Right renal pelvis (tissue), 4 donors: ENCODE measurements at places on chromosomes 11 and 22. TPM values are rescaled to one million over a fixed set of nuclear protein-coding genes. Genes with fewer than 3 reads are reported as not detected.

C1QTNF4 gene
- 12.0 TPM for polyA plus RNA-seq

GRCh38 chr11:27718863-27719545, 18.7 kb upstream of the BDNF start:
- DNase-seq = no peak

- DNase-seq = no peak
Measured at GRCh38 chr11:122617297-122617696, 38.2 kb upstream of the UBASH3B start.

- no peak for DNase-seq
Measured at GRCh38 chr22:35960854-35961253, 67.8 kb downstream of the RBFOX2 start.

DNA sequence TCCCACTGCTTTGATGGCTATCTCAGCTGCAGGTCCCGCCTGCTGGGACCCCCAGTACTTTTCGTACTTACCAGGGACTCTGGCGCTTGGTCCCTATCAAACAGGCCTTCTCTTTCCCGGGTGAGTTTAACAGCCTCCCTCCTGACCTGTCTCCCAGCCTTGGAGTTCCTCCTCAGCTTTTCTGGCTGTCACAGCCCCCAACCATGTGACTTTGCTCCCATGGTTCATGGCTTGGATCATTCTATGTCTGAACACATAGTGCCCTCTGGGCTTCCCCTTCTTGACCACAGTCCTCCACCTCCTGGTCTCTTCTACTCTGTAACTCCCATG, 56.9 kb downstream of the PARVA start:
- DNase-seq = no peak

DNA sequence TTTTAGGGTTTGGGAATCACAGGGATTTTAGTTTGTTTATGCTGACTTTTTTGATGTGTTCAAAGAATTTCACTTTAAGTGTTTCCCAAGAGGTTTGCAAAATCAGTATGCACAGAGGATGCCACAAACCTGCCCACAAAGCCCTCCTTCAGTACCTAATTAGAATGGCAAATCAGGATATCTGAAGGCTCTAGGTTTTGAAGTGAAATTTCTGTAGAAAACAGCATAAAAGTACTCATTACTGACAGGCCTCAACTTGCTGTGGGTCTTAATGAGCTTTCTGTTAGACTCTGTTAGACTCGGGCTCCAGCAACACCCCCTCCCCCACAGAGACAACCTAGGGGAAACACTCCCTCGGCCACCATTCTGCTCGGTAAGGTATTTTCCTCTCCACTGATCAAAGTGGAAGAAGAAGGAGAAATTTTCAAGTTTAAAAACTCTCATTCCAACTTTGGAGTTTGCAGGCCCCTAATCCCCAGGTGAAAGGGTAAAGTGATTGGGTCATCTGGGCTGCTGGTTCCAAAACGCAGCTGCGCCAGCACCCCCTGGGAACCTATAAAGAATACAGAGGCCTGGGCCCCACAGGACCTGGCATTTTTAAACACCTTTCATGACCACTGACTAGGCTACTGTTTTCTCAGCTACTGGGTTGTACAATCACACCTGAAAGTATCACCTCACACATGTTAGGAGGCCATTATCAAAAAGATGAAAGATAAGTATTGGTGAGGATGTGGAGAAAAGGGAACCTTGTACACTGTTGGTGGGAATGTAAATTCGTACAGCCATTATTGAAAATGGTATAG, 67.5 kb downstream of the PLEKHA7 start:
- no peak for DNase-seq

GRCh38 chr22:49824936-49825335, 2.7 kb downstream of the BRD1 start:
- no peak for DNase-seq

GRCh38 chr22:44026630-44027511, 2.8 kb downstream of the PARVB start:
- no peak for DNase-seq
